HAP-1 (cell line): ENCODE measurements at places on chromosomes 7 and 10.

- no peak for DNase-seq
These were observed 109.4 kb downstream of the ARHGAP22 start for GRCh38 chr10:48495282-48496045.

- DNase-seq: no peak
These were observed 348.3 kb upstream of the MKI67 start for GRCh38 chr10:128474571-128474970.

- no peak for DNase-seq
These were observed 26.4 kb downstream of the YAE1 start for GRCh38 chr7:39592586-39592985.

- no peak for DNase-seq
These were observed 256.0 kb downstream of the AHR start for GRCh38 chr7:17554341-17555015.
